ENCODE measurements at places on chromosomes 5 and 9.

GRCh38 chr9:126985870-126986498 is 71.4 kb downstream of the RALGPS1 start:
- DNase-seq, result peak; percentile 76

DNA sequence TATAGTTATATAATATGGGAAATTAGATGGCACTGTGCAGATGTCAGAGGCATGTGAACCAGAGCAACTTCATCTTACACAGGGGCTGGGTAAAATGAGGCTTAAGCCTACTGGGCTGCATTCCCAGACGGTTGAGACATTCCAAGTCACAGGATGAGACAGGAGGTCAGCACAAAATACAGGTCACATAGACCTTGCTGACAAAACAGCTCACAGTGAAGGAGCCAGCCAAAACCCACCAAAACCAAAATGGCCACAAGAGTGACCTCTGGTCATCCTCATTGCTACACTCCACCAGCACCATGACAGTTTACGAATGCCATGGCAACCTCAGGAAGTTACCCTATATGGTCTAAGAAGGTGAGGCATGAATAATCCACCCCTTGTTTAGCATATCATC is 479.4 kb downstream of the TLR4 start:
- no peak for DNase-seq

DNA sequence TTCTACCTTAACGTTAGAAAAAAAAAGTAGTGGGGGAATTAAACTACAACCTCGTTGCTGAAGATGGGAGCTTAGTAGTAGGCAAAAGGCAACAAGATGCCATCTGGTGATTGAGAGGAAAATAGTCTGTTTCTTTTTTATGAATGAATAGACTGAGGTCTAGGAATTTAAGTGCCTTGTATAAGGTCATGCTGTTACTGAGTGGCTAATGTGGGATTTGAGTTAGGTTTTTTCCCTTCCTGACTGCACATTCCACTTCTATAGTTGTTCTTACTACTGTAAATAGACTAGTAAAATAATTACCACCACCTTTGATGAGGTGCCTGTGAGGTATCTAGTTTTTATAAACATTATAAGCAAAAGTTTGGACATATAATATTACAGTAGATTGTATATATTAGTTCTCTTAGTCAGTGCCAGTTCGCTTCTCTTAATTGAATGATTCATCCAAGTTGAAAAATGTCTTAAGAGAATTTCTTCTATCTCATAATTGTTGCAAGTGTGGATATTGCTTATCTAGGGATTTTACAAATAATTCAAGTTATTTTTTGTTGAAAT is 19.1 kb downstream of the FSD1L start:
- no peak for DNase-seq

GRCh38 chr5:78912085-78912771 is 72.9 kb downstream of the ARSB start:
- no peak for DNase-seq

DNA sequence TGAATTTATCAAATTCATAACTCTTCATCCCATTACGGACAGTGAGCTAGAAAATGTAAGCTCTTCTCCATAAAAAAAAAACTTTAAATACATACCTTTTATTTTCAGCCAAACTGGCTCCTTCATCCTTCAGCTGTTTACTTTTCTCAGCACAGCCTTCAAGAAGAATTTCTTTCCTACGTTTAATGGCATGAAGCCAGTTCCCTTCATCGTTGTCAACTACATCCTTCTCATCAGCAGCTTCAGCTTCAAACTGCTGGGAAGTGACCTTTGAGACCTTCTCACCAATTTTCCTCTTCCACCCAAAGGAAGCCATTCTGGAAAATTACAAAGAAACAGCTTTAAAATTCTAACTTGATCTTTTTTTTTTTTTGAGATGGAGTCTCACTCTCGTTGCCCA is 9.1 kb downstream of the TTC33 start:
- DNase-seq, result no peak

DNA sequence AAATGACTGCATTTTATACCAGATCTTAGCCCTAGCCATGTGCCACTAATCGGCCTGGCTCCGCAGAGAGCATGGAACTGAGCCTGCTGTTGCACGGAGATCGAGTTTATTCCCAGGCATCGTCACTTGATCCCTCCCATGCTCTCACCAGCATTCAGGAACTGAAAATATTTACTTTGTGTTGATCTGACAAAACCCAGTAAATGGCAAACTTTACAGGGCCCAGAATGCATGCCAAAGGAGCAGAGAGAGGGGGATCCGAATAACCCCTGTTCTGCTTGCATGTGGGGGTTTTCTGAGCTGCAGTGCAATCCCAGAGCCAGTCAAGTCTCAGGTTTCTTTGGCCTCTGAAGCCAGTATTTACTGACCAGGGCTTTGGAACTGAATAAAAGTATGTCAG is 87.3 kb downstream of the GAS1 start:
- no peak for DNase-seq

GRCh38 chr5:133381571-133382365 is 230.6 kb downstream of the FSTL4 start:
- DNase-seq, result no peak

DNA sequence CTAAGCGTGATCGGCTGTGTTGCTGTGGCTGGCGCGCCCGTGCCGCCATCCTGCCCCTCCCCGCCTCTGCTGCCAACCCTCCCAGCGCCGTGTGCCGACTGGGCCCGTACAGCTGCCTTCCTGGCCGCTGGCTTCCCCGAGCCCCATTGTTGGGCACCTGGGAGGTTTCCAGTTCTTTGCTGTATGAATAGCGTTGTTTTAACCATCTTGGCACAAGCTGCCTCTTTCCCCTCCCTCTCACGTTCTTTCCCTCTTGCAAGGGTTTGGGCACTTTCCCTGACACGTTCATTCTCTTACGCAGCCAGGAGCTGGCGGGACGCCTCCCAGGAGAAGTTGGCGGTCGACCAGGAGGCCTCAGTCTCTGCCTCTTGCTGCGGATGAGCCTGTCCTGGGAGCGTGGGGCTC is 43.1 kb upstream of the RXRA start:
- no peak for DNase-seq

DNA sequence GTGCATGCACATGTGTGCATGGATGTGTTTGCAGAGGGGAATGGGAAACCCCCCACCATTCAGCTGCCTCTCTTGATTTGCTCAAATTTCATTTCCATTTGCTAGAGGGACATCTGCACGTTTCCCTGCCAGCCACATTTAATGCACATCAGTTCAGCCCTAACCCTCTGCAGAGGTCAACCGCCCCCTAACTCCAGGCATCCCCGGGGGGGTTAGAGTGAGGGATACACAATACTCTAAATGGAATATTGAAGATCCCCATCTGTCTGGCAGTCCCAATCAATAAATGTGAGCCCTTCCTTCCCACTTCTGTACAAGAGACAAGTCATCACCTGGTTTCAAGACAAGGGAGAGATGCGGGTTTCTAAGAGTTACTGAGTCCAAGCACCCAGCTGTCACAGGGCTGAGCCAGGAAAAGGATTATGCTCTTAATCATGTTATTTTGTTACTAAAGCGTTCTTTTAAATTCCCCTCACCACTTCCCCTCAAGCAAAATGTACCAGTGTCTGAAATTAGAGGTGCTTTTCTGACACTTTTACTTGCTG is 134.1 kb downstream of the SEMA6A start:
- no peak for DNase-seq

All from activated T-cell treated with anti-CD3 and anti-CD28 coated beads for 1 hour (primary cell).